WTC11 (cell line): ENCODE measurements at places on chromosomes 12 and 14.

GRCh38 chr14:25001156-25001555 is 48.8 kb downstream of the STXBP6 start:
- no peak overlapping the region for H3K27ac ChIP-seq
- H3K4me1 ChIP-seq: peaks cover 7% of the 10 kb centered on the region
- no peaks in the 10 kb centered on the region for H3K27me3 ChIP-seq
- H3K36me3 ChIP-seq: no peaks in the 10 kb centered on the region
- no peak overlapping the region for H3K4me3 ChIP-seq

DNA sequence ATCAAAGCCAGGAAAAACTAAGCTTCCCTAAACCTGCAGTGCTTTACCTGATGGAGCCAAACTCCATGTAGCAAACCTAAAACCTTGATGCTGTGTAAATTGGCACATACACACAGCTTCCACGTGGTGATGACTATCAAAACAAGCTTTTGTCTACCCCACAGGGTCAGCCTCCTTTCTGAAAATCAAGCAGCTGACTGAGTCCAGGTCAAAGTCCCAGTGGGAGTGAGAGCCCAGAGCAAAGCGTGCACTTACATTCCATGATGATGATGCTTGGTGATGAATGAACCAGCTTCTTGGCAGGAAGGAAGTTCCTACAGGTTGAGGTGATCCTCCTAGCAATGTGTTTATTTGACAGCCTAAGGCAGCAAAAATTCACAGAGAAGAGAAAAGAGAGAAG is 630.0 kb upstream of the TBX3 start:
- H3K27me3 ChIP-seq: no peaks in the 10 kb centered on the region
- no peaks in the 10 kb centered on the region for H3K4me1 ChIP-seq
- no peak overlapping the region for H3K27ac ChIP-seq
- H3K4me3 ChIP-seq: no peak overlapping the region
- H3K36me3 ChIP-seq: no peaks in the 10 kb centered on the region
- no peak for DNase-seq

GRCh38 chr14:98956661-98957060 is 315.3 kb downstream of the BCL11B start:
- H3K4me3 ChIP-seq: no peak overlapping the region
- peaks cover 11% of the 10 kb centered on the region for H3K4me1 ChIP-seq
- H3K27me3 ChIP-seq: no peaks in the 10 kb centered on the region
- no peak overlapping the region for H3K27ac ChIP-seq

DNA sequence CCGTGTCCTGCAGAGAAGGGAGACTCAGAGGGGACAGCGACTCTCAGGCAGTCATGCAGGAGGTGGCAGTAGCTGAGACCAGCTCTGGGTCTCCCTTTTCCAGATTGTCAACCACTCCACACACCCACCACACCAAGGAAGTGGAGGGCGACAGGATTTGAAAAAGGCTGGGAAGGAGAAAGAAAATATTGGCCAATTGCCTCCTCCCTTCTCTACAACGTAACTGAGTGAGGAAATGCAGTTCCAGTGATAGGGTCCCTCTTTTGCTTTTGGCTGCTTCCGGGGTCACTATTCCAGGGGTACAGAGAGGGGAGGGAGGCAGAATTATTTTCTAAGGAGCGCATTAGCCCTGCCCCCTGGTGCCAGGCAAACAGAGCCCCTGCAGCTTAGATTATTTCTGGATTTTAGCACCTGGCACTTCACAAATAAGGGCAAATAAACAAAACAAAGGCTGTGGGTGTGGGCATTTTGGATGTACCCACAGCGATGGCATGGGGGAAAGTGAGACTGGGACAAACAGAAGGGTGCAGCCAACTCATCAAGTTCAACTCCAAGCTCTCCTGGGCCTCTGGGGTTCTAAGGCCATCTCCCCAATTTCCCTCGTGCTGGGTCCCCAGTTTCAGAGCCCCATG is 20.4 kb downstream of the ASB2 start:
- H3K4me1 ChIP-seq: peaks cover 42% of the 10 kb centered on the region
- no peaks in the 10 kb centered on the region for H3K27me3 ChIP-seq
- H3K4me3 ChIP-seq: no peak overlapping the region
- no peaks in the 10 kb centered on the region for H3K36me3 ChIP-seq

GRCh38 chr12:64714551-64714968 is 44.6 kb downstream of the GNS start:
- H3K4me1 ChIP-seq: no peaks in the 10 kb centered on the region
- no peaks in the 10 kb centered on the region for H3K27me3 ChIP-seq
- peaks cover 16% of the 10 kb centered on the region for H3K36me3 ChIP-seq
- no peak overlapping the region for H3K27ac ChIP-seq
- DNase-seq: no peak
- no peak overlapping the region for H3K4me3 ChIP-seq

DNA sequence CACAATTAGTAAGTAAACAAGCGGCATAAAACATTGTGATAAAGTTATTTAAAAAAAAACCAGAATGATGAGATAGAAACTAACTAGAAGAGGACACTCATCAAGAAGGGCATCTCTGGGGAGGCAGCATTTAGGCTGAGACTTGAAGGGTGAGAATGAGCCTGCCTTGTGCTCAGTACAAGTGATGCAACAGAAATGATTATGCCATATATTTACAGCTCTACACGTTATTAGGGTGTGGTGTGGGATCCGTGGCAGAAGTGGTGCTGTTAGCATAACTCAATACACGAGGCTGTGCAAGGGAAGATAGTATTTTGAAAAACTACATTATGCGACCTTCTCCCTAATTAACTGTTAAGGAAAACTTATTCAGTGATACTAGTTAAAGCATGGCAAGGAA is 178.5 kb upstream of the ATF7IP start:
- no peak overlapping the region for H3K27ac ChIP-seq
- DNase-seq: no peak

- no peaks in the 10 kb centered on the region for H3K4me1 ChIP-seq
- no peaks in the 10 kb centered on the region for H3K36me3 ChIP-seq
Measured at GRCh38 chr12:4471256-4471655, 25.6 kb upstream of the FGF6 start.

- H3K27me3 ChIP-seq: no peaks in the 10 kb centered on the region
- DNase-seq: no peak
- H3K4me3 ChIP-seq: no peak overlapping the region
- no peak overlapping the region for H3K27ac ChIP-seq
Measured at GRCh38 chr12:117502633-117503032, 141.2 kb upstream of the NOS1 start.

DNA sequence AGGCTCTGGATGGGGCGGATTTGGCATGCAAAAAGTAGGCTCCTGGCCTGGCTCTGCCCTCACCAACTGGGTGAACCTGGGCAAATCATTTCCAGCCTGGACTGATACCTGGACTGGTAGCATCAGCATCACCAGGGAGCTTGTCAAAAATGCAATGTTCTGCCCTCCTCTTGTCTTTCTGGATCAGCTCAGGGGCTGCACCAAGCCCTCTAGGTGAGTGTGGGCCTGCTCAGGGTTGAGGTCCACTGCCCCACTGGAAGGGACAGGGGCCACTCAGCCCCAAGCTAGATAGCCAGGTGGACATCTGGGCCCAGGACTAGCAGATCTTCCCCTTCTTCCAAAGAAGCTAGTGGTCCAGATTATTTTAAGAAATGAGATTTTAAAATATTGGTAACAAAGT is 99.6 kb downstream of the RBM19 start:
- H3K27ac ChIP-seq: no peak overlapping the region
- H3K27me3 ChIP-seq: no peaks in the 10 kb centered on the region
- H3K4me3 ChIP-seq: no peak overlapping the region
- no peak for DNase-seq
- H3K4me1 ChIP-seq: peaks cover 27% of the 10 kb centered on the region

DNA sequence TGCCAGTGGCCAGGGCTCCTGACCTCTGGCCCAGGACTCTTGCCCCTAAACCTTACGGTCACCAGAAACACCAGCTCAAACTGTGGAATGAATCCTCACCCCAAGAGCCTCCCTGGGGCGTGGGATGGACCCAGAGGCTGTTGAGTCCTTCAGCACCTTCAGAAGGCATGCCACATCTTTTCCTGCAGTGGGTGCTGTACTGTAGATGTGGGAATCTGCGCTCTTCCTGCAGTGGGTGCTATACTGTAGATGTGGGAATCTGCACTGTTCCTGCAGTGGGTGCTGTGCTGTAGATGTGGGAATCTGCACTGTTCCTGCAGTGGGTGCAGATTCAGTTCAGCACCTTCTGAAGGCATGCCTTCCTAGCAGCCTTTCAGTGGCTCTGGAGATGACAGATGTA is 1.2 kb downstream of the KRT82 start:
- DNase-seq: no peak
- no peak overlapping the region for H3K4me3 ChIP-seq
- no peak overlapping the region for H3K27ac ChIP-seq
- peaks cover 9% of the 10 kb centered on the region for H3K4me1 ChIP-seq
- H3K36me3 ChIP-seq: peaks cover 4% of the 10 kb centered on the region; the same call in 1 of the 2 replicates

DNA sequence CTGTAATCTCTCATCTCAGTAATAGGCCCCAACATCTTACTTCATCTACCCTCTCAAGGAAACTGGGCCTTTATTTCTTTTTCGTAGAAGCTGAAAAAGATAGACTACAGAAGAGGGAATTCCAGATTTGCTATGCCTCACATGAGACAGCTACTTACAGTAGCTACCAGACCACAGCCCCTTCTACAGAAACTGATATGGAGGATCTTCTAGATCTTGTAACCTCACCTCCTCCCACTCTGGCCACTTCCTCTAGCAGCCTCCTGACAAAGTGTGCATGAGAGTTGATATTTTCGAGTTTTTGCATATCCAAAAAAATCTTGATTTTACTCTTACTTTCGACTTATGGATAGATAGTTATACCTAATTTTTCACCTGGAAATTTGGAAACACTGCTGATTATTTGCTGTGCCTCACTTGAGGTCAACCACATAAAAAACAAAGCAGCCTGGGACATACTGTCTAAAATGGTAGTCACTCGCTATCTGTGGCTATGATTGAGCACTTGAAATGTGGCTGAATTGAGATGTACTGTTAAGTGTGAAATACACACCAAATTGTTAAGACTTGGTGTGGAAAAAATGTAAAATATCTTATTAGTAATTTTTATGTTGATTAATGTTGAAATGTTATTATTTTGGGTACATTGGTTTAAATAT is 86.3 kb upstream of the NID2 start:
- no peak overlapping the region for H3K27ac ChIP-seq
- H3K27me3 ChIP-seq: peaks cover 3% of the 10 kb centered on the region; the same call in 1 of the 2 replicates
- H3K36me3 ChIP-seq: no peaks in the 10 kb centered on the region

DNA sequence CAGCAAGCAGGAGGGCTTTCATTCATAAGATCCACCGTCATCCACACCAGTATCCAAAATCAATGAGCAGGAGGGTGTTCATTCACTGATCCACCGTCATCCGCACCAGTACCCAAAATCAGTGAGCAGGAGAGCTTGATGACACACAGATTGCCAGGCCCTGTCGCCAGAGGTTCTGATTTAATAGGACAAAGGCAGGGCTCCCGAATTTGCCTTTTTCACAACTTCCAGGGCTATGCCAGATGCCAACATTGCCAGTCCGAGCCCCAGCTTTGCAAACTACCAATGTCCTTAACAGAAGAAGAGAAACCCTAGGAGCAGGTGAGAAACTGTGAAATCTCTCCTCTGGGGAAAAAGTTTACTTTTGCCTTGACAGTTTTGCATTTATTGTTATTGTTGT is 115.0 kb downstream of the SLC15A4 start:
- H3K27ac ChIP-seq: no peak overlapping the region
- H3K4me1 ChIP-seq: no peaks in the 10 kb centered on the region
- peaks cover 61% of the 10 kb centered on the region for H3K36me3 ChIP-seq
- no peak for DNase-seq

- no peak overlapping the region for H3K27ac ChIP-seq
- no peaks in the 10 kb centered on the region for H3K4me1 ChIP-seq
- no peaks in the 10 kb centered on the region for H3K36me3 ChIP-seq
- no peak overlapping the region for H3K4me3 ChIP-seq
- peaks cover 2% of the 10 kb centered on the region; the same call in 1 of the 2 replicates for H3K27me3 ChIP-seq
Measured at GRCh38 chr14:87837296-87837695, 155.7 kb downstream of the GALC start.

GRCh38 chr12:4943067-4943937 is 33.6 kb downstream of the KCNA1 start:
- H3K4me1 ChIP-seq: peaks cover 2% of the 10 kb centered on the region; the same call in 1 of the 2 replicates
- no peaks in the 10 kb centered on the region for H3K36me3 ChIP-seq
- no peak for DNase-seq
- peaks cover 3% of the 10 kb centered on the region for H3K27me3 ChIP-seq
- H3K27ac ChIP-seq: no peak overlapping the region

GRCh38 chr12:67980391-67980790 is 8.9 kb upstream of the IFNG-AS1 start:
- no peaks in the 10 kb centered on the region for H3K27me3 ChIP-seq
- no peak overlapping the region for H3K4me3 ChIP-seq
- DNase-seq: no peak
- H3K27ac ChIP-seq: no peak overlapping the region
- no peaks in the 10 kb centered on the region for H3K36me3 ChIP-seq

DNA sequence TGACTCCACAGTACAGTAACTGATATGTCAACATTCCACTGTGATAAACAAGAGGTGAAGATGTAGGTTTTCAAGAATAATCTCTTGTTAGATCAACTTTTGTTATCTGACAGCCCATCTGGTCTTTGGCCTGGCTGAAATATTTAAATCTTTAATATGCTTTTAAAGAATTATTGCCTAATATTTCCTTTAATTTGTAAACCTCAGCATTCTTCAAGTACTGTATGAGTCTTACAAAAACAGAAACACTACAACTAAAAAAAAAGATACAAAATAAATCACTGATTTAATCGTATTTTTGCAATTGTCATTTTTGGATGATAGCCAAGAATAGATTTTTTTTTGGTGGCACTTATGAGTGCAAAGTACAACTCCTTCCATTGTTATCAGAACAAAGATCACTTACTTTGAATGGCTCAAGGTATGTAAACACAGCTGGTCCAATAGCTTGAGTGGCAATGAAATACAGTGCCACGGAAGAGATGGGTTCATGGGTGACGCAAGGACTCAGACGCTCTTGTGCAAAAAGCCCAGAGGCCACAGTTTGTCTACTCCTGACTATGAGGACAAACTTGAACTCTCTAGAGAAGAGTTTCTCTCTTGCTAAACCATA is 109.5 kb downstream of the PAX9 start:
- no peak for DNase-seq
- H3K27ac ChIP-seq: no peak overlapping the region
- H3K27me3 ChIP-seq: no peaks in the 10 kb centered on the region
- no peaks in the 10 kb centered on the region for H3K36me3 ChIP-seq
- H3K4me3 ChIP-seq: no peak overlapping the region

GRCh38 chr14:54564868-54565784 is 1.8 kb upstream of the SAMD4A start:
- no peaks in the 10 kb centered on the region for H3K36me3 ChIP-seq
- no peak overlapping the region for H3K27ac ChIP-seq
- peaks cover 21% of the 10 kb centered on the region for H3K4me1 ChIP-seq

DNA sequence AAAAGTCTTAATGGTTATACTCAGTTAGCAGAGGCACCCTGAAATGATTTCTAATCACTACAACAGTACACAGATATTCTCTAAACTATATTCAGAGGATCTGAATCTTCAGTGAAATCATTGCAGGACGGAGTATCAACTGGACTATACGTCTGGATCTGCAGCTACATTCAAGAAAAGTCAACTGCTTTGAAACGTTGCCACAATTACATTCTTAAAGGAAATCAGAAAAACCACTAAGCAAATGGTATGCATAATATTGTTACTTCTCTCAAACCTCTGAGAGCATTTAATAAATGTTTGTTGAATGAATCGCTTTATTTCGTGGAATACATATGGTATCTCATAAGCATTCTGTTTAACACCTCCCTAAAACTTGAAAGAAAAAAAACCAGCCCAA is 67.4 kb downstream of the MED13L start:
- no peak for DNase-seq
- no peak overlapping the region for H3K4me3 ChIP-seq
- no peak overlapping the region; the same call in 1 of the 2 replicates for H3K27ac ChIP-seq
- no peaks in the 10 kb centered on the region for H3K27me3 ChIP-seq
- H3K4me1 ChIP-seq: peaks cover 60% of the 10 kb centered on the region

GRCh38 chr12:24839268-24839791 is 109.6 kb downstream of the BCAT1 start:
- H3K27me3 ChIP-seq: no peaks in the 10 kb centered on the region
- DNase-seq: no peak
- peak overlapping the region; percentile 35 for H3K27ac ChIP-seq
- peaks cover 63% of the 10 kb centered on the region for H3K36me3 ChIP-seq
